T-cell (primary cell): ENCODE measurements at places on chromosomes 4 and X. TPM values are rescaled to one million over a fixed set of nuclear protein-coding genes. Genes with fewer than 3 reads are reported as not detected.

Gene PABPC1L2A
- not detected for total RNA-seq

Gene TMEM31
- total RNA-seq = not detected

Gene EDA
- total RNA-seq = 8.2 TPM

Gene TMEM144
- total RNA-seq = 0.32 TPM
